ENCODE measurements at places on chromosomes 13 and 19. TPM values are rescaled to one million over a fixed set of nuclear protein-coding genes. Genes with fewer than 3 reads are reported as not detected.

ZFP30 gene
- total RNA-seq: 11.2 TPM

DENND1C gene
- 104 TPM for total RNA-seq

CYP4F11 gene
- not detected for total RNA-seq

ZNF793 gene
- 5.4 TPM for total RNA-seq

DAPK3 gene
- total RNA-seq: 28.7 TPM

C19orf73 gene
- total RNA-seq: 3.6 TPM

PRR19 gene
- not detected for total RNA-seq

USP12 gene
- 36.6 TPM for total RNA-seq

ZNF99 gene
- total RNA-seq: not detected

CYP4F3 gene
- not detected for total RNA-seq

GSX1 gene
- total RNA-seq: not detected

GDF15 gene
- total RNA-seq: 0.85 TPM

MED29 gene
- total RNA-seq: 43.4 TPM

ZNF260 gene
- 5.4 TPM for total RNA-seq

C19orf18 gene
- total RNA-seq: 0.65 TPM

ZNF729 gene
- not detected for total RNA-seq

PNMA8A gene
- not detected for total RNA-seq

TRIP10 gene
- total RNA-seq: 3.3 TPM

DNAJC15 gene
- total RNA-seq: 6.4 TPM

TSKS gene
- total RNA-seq: 1.9 TPM

HSPB6 gene
- total RNA-seq: not detected

FPR1 gene
- total RNA-seq: 4.1 TPM

RNF17 gene
- total RNA-seq: 1.1 TPM

FOSB gene
- total RNA-seq: 967 TPM

CDK8 gene
- 9.1 TPM for total RNA-seq

FGF22 gene
- 0.68 TPM for total RNA-seq

CTXN1 gene
- total RNA-seq: not detected

LRRC63 gene
- total RNA-seq: 0.39 TPM

NAPSA gene
- 0.99 TPM for total RNA-seq

MATK gene
- total RNA-seq: 13.3 TPM

NLRP11 gene
- total RNA-seq: not detected

SLC5A5 gene
- total RNA-seq: 2.0 TPM

GPR4 gene
- not detected for total RNA-seq

AXL gene
- total RNA-seq: 0.44 TPM

CLEC17A gene
- total RNA-seq: 2.4 TPM

BEST2 gene
- total RNA-seq: not detected

CYP2A7 gene
- not detected for total RNA-seq

KCNC3 gene
- 1.4 TPM for total RNA-seq

PNMA8B gene
- total RNA-seq: 0.18 TPM

KLK6 gene
- total RNA-seq: not detected

FCER2 gene
- 7.0 TPM for total RNA-seq

SOX1 gene
- not detected for total RNA-seq

CD37 gene
- total RNA-seq: 373 TPM

Measured in T-helper 17 cell (primary cell).